ENCODE measurements at places on chromosomes 1 and 21. TPM values are rescaled to one million over a fixed set of nuclear protein-coding genes. Genes with fewer than 3 reads are reported as not detected.

PTPRF gene
- total RNA-seq: 176 TPM

SPATA45 gene
- not detected for total RNA-seq

RHBDL2 gene
- total RNA-seq: 0.32 TPM

TEX38 gene
- total RNA-seq: not detected

FMO3 gene
- total RNA-seq: 13.4 TPM

PODN gene
- total RNA-seq: 64.0 TPM

XCL1 gene
- total RNA-seq: 1.2 TPM

PCBP3 gene
- 4.5 TPM for total RNA-seq

ICOSLG gene
- total RNA-seq: 11.6 TPM

DNA sequence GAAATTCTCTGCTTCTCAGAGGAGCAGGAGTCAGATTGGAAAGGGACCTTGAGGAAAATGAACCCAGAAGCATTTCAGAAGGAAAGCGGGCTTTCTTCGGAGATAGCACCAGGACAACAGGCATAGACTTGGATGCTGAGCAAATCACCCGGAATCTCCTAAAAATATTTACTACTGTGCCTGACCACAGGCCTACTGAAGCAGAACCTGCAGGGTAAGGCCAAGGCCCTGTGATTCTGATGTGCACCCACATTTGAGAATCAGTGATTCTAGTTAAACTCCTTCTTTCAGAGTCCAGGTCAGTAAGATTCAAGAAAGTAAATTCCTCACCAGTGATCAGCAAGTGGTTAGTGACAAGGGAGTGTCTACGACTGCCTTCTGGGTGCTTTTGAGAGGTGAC lies 307.3 kb upstream of the DUSP10 start:
- H3K4me3 ChIP-seq: no peak overlapping the region
- DNase-seq: no peak
- no peaks in the 10 kb centered on the region for H3K36me3 ChIP-seq
- H3K27ac ChIP-seq: no peak overlapping the region
- H3K27me3 ChIP-seq: no peaks in the 10 kb centered on the region
- no peaks in the 10 kb centered on the region for H3K4me1 ChIP-seq

GRCh38 chr1:168645721-168646120 lies 69.3 kb downstream of the XCL1 start:
- no peaks in the 10 kb centered on the region for H3K4me1 ChIP-seq
- no peak for DNase-seq
- H3K4me3 ChIP-seq: no peak overlapping the region
- H3K27ac ChIP-seq: no peak overlapping the region

DNA sequence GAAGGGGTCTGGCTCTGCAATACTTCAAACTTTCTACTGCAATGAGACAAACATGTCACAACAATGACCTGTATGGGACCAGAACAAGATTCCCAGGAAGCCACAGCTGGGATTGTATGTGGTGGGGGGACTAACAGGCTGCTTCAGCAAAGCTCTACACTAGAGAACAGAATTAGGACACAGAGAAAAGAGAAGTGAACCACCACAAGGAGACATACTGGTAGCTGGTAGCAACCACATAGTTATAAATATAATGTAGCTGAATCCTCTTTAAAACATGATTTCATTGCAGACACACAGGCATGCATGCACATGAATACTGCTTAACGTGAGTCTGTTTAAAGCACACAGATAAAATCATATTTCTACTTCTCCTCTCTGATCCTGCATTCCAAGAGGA lies 3.5 kb upstream of the ILDR2 start:
- no peaks in the 10 kb centered on the region for H3K36me3 ChIP-seq
- DNase-seq: no peak
- peaks cover 10% of the 10 kb centered on the region for H3K27me3 ChIP-seq
- H3K4me1 ChIP-seq: peaks cover 8% of the 10 kb centered on the region
- no peak overlapping the region for H3K4me3 ChIP-seq
- H3K27ac ChIP-seq: no peak overlapping the region

DNA sequence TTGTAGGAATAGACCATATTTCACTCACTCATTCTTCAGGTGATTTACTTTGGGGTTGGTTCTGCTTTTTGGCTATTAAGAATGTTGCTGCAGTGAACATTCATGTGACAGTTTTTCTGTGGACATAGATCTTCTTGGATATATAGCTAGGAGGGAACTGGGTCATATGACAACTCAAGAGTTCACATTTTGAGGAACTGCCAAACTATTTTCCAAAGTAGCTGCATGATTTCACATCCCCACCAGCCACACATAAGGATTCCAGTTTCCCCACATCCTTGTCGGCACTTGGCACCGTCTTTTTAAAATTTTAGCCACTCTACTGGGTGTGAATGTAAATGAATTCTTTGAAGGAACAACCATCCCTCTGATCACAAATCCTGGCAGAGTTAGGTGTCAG lies 126.0 kb downstream of the PRDM2 start:
- peaks cover 15% of the 10 kb centered on the region for H3K4me1 ChIP-seq
- no peaks in the 10 kb centered on the region for H3K27me3 ChIP-seq
- H3K4me3 ChIP-seq: no peak overlapping the region
- peaks cover 26% of the 10 kb centered on the region for H3K36me3 ChIP-seq

- DNase-seq: no peak
- no peak overlapping the region for H3K27ac ChIP-seq
- no peak overlapping the region for H3K4me3 ChIP-seq
- H3K4me1 ChIP-seq: peaks cover 9% of the 10 kb centered on the region
Measured at GRCh38 chr1:17551755-17552234, 12.3 kb downstream of the ARHGEF10L start.

- no peaks in the 10 kb centered on the region for H3K27me3 ChIP-seq
- H3K36me3 ChIP-seq: no peaks in the 10 kb centered on the region
- H3K27ac ChIP-seq: no peak overlapping the region
Measured at GRCh38 chr1:180836449-180836848, 76.2 kb upstream of the KIAA1614 start.

GRCh38 chr1:19356266-19356665 lies 44.1 kb downstream of the SLC66A1 start:
- peaks cover 22% of the 10 kb centered on the region for H3K4me1 ChIP-seq
- H3K4me3 ChIP-seq: no peak overlapping the region
- no peaks in the 10 kb centered on the region for H3K27me3 ChIP-seq
- no peak for DNase-seq

DNA sequence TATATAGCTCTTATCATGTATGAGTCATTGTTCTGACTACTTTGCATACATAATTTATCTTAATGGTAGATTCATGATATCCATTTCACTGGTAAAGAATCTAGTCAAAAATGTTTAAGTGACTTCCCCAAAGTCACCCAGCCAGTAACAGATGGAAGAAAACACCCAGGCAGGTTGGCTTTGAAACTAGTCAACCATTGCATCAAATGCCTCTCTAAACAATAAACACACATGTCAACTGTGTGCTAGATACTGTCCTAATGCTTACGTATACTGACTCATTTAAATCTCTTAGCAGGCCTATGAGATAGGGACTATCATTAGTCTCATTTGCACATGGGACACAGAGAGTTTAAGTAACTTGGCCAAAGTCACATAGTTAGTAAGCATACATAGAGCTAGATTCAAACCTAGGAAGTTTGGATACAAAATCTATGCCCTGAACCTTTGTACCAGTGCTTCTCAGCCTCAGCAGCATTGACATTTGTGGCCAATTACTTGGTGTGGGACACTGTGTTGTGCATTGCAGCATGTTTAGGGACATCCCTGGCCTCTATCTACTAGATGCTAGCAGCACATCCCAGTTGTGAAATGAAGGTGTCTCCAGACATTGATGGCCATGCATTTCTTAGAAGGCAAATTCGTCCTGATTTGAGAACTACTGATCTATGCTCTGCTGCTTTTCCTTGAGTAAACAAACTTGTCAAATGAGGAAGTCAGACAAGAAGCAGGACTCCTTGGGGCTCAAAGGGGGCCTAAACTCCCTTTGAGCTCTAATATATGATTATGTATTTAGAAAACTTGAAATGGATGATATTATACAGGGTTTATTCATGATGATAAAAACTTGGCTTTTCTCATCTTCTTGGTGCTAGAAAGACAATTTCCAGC lies 316.3 kb downstream of the KCNH1 start:
- no peak overlapping the region for H3K27ac ChIP-seq
- H3K27me3 ChIP-seq: no peaks in the 10 kb centered on the region
- H3K4me1 ChIP-seq: no peaks in the 10 kb centered on the region
- H3K36me3 ChIP-seq: no peaks in the 10 kb centered on the region
- no peak for DNase-seq
- H3K4me3 ChIP-seq: no peak overlapping the region

- H3K27ac ChIP-seq: no peak overlapping the region
- no peaks in the 10 kb centered on the region for H3K4me1 ChIP-seq
- H3K27me3 ChIP-seq: no peaks in the 10 kb centered on the region
- H3K4me3 ChIP-seq: no peak overlapping the region
Measured at GRCh38 chr1:192402571-192402970, 85.8 kb downstream of the RGS21 start.

- peak; percentile 64 for DNase-seq
- H3K4me3 ChIP-seq: peak overlapping the region; percentile 44
- H3K27me3 ChIP-seq: peaks cover 48% of the 10 kb centered on the region
- H3K27ac ChIP-seq: no peak overlapping the region
Measured at GRCh38 chr1:34885405-34886247, 26.1 kb upstream of the SMIM12 start.

GRCh38 chr1:30723331-30723755 lies at the start of gene MATN1:
MATN1 (minus strand) TSS chr1:30723585; CDS start chr1:30723551, 34 bp downstream.
- H3K36me3 ChIP-seq: peaks cover 9% of the 10 kb centered on the region
- no peak within 1 kb of the TSS for H3K4me3 ChIP-seq
- H3K27me3 ChIP-seq: no peaks in the 10 kb centered on the region
- no peak within 1 kb of the TSS for H3K27ac ChIP-seq

DNA sequence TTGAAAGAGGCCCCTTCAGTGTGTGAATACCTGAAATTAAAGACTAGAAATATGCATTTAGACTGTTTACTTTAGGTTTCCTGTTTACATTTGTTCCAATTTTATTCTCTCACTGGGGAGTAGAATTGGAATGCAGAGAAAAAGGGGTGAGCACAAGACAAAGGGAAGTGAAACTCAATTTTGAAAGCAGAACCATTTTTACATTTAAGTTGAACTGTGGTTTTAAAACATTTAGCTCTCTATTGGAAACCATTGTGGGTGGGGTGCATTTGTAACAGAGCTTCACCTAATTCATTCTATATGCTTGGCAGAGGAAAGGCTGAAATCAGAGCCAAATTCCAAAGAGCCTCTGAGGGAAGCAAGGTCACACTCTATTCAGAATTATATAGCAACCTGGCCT lies 235.3 kb upstream of the C1orf105 start:
- no peaks in the 10 kb centered on the region for H3K36me3 ChIP-seq
- H3K27me3 ChIP-seq: no peaks in the 10 kb centered on the region
- H3K4me1 ChIP-seq: peaks cover 32% of the 10 kb centered on the region
- H3K4me3 ChIP-seq: no peak overlapping the region

DNA sequence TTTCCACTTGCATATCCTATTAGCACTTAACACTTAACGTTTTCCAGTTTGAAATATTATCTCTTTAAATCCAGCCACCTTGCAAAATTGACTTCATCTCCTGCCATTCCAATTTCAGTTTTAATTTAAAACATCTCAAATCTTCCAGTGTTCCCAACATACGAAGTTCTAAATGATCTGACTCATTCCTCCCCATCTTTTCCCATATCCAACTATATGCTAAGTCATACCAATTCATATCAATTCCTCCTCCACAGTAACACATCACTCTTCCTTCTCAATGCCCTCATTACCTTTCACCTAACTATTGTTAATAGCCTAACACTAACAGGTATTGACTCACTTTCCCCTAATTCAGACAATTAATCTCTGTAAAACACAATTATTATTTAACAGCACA lies 2.8 kb downstream of the PSMA5 start:
- H3K27ac ChIP-seq: no peak overlapping the region
- no peaks in the 10 kb centered on the region for H3K27me3 ChIP-seq
- peaks cover 32% of the 10 kb centered on the region for H3K36me3 ChIP-seq
- H3K4me1 ChIP-seq: peaks cover 38% of the 10 kb centered on the region
- DNase-seq: no peak

DNA sequence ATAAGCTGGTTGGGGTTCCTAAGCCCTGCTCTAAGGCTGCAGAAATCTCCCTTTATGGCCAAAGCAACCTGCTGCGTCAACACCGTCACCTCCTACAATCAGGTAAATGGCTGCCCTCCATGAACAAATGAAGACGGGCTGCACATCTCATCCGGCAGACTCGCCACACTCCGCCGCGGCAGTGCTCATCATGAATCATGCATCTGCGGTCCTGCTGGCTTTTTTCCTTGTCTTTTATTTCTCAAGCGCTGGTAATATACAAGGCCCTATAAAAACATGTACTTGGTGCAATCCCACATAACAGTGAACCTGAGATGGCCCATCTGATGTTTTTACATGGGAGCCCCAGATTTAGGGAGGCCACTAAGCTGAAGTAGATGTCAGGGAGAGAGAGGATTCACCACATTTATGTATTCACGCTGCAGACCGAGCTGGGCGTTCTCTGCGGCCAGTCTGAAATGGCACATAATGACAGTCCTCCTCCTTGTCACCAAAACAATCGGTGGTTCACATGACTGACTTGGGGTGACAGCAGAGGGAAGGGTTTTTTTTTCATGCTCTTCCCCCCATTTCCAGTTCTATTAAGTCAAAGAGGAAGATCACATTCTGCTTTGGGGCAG lies 91.6 kb downstream of the KAZN start:
- peaks cover 4% of the 10 kb centered on the region for H3K27me3 ChIP-seq
- H3K4me1 ChIP-seq: no peaks in the 10 kb centered on the region
- H3K4me3 ChIP-seq: no peak overlapping the region
- no peak overlapping the region for H3K27ac ChIP-seq
- DNase-seq: no peak
- H3K36me3 ChIP-seq: no peaks in the 10 kb centered on the region

- no peaks in the 10 kb centered on the region for H3K36me3 ChIP-seq
- no peak overlapping the region for H3K4me3 ChIP-seq
- no peaks in the 10 kb centered on the region for H3K4me1 ChIP-seq
- no peak for DNase-seq
Measured at GRCh38 chr1:221605569-221605968, 136.3 kb downstream of the DUSP10 start.

GRCh38 chr1:91813813-91814212 lies 72.1 kb downstream of the TGFBR3 start:
- H3K4me3 ChIP-seq: no peak overlapping the region
- DNase-seq: no peak
- H3K27me3 ChIP-seq: no peaks in the 10 kb centered on the region
- no peaks in the 10 kb centered on the region for H3K36me3 ChIP-seq

DNA sequence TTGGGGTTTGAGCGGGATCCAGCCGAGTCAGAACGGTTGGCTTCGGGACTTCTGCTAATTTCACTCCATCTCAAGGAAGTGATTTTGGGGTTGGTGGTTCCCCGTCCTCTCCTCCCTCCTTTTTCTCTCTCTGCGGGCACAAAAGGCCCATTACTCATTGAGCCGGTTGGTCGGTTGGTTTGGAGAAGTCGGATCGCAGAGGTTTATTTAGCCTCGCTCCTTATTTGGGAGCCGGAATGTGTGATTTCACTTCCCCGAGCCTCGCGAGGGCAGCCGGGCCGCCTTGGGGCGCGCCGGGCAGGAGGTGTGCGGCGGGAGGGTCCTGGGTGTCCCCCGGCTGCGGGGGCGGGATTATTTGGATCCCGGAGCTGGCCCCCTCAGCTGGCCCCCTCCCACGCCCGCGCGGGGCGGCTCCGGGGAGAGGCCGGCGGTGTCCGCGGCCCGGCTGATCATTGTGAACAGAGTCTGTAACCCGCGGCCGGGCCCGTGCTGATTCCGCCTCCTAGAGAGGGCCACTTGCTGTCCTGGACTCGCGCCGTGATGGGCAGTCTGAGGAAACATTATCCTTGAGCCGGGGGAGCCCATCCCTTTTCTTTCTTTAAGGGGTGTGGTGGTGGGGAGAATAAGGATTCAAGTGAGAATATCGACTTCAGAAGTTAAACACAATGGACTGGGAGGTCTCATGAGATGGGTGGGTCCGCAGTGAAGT lies 1.2 kb downstream of the MAPKAPK2 start:
- H3K4me3 ChIP-seq: peak overlapping the region; percentile 91
- peak; percentile 77 for DNase-seq
- H3K4me1 ChIP-seq: peaks cover 52% of the 10 kb centered on the region

GRCh38 chr1:246428542-246429308 lies 78.4 kb downstream of the SMYD3 start:
- no peaks in the 10 kb centered on the region for H3K36me3 ChIP-seq
- no peaks in the 10 kb centered on the region for H3K27me3 ChIP-seq
- H3K4me1 ChIP-seq: no peaks in the 10 kb centered on the region
- H3K4me3 ChIP-seq: no peak overlapping the region
- H3K27ac ChIP-seq: no peak overlapping the region
